ENCODE measurements at places on chromosomes 12 and 14.

GRCh38 chr12:88242571-88242925, 100.4 kb downstream of the TMTC3 start:
- DNase-seq: no peak

- DNase-seq: no peak
These were observed 17.3 kb upstream of the RIMKLB start for GRCh38 chr12:8680533-8680932.

GRCh38 chr12:86826051-86826450, 569.9 kb upstream of the MGAT4C start:
- no peak for DNase-seq

DNA sequence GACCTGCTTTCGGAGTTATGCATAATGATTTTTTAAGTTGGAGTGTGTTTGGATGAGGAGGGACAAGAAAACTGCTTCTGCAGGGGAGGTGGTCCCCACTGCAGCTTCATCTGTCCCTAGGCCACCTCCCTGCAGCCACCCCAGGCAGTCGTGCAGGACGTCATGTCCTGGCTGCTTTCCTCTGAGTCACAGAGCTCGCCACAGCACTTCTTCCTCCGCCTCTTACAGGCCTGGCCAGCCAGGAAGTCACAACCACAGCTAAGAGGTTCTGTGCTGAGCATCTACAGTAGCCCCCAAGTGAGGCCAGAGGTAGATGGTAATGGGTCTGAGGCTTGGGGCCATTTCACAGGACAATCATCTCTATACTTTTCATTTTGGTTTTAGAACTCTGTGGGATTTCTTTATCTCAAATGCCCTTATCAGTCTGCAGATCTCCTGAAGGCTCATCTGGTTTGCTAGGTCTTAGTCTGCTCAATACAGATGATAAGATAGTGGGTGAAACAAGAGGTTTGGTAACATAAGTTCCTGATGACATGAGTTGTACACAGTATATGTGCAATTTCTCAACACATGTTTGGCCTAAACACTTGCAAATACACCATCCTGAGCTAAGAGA, 106.4 kb downstream of the ARF6 start:
- DNase-seq: no peak

- no peak for DNase-seq
These were observed 16.0 kb upstream of the CMAS start for GRCh38 chr12:22029991-22030390.

DNA sequence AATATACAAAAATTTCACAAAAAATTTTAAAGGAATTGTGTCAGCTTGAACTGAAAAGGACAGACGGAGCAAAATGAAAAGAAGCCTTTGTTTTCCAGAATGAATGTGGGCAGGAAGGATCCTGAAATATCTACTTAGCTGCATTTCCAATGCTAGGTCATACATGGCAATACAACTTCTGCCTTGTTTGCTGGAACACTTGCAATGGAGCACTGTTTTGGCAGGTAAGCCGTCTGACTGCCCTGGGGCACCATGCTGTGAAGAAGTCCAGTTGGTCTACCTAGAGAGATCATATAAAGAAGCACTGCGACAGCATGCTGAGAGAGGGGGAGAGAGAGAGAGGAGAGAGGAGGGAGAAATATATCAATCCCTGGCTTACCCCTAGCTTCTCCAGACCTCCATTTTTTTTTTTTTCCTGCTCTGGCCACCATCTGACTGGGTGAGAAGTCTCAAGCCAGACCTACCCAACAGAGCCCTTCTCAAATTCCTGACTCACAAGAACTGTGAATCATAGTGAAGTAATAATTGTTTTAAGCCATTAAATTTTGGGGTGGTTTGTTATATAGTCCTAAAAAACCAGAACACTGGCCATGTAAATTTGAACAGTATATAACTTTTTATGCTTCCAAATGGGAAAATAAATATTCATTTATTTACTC, 97.1 kb upstream of the PRICKLE1 start:
- DNase-seq: no peak

DNA sequence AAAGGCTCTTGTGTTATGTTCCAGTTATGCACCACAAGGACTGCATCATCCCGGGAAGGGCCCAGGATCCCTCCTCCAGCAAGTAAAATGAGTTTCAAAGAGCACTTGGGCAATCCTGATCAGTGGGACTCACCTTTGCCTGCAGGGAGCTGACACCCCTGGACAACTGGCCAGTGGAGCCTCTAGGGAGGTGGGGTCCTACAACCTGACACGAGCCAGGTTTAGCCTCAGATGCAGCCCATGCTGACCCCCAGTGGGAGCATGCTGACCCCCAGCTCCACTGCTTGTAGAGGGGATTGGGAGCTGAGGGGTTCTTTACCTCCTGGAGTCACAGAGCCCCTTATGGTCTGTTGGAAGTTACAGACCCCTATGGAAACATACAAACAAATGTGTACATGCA, 365.8 kb downstream of the CACNA1C start:
- no peak for DNase-seq

GRCh38 chr12:6183689-6184428, 16.3 kb upstream of the CD9 start:
- DNase-seq: no peak

DNA sequence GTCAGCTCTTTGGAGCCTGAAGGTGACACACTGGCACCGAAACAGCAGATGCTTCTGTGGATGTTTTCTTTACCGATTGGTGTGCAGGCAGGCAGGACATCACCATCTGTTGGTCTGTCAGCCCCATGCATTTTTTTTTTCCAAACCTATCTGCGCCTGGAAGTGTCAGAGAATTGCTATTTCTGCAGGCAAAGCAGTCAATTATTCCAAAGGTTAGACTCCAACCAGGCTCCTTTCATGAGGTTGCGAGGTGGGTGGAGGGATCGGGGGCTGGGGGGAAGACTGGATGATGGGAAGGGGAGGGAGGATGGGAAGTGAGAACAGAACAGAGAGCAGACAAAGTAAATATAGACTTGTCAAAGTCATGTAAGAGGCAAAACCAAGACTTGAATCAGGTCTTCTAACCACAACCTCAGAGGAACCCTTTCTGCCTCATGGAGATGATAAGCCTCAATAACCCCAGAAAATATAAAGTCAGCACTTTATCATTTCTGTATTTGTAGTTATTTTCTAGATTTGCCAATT, 117.7 kb downstream of the OTOGL start:
- no peak for DNase-seq

GRCh38 chr12:32134101-32134888, 27.6 kb downstream of the BICD1 start:
- DNase-seq: no peak

DNA sequence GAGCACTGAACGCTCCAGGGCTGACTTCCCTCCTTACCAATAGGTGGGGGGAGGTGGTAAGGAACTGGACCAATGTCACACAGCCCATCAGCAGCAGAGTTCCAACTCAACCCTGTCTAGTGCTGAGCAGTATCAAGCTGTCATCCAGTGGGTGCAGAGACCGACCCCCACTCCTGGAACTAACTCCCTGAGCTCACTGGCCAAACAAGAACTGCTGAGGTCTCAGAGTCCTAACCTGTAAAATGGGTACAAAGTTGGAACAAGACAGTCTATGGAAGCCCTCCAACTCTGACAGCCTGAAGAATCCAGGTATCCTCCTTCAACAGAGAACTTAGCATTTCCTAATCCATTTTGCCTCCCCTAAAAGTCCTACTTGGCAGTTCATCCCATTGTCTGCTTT, 91.1 kb upstream of the CLMN start:
- no peak for DNase-seq

DNA sequence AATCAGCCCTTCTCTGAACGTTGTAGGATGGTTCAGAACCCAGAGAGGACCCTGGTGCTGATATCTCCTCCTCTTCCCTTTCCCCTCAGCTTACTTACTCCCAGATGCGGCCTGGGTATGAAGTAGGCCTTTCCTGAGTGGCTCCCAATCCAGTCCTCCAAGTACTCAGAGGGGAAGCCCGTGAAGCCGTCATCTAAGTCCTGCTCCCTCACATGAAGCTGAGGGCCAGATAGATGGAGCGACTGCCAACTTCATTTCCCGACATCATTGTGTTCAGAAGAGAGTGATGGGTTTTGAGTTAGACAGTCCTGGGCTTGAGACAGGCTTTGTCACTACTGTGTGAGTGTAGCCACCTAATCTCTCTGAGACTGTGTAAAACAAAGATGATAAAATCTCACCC, 2.7 kb downstream of the APOLD1 start:
- no peak for DNase-seq

DNA sequence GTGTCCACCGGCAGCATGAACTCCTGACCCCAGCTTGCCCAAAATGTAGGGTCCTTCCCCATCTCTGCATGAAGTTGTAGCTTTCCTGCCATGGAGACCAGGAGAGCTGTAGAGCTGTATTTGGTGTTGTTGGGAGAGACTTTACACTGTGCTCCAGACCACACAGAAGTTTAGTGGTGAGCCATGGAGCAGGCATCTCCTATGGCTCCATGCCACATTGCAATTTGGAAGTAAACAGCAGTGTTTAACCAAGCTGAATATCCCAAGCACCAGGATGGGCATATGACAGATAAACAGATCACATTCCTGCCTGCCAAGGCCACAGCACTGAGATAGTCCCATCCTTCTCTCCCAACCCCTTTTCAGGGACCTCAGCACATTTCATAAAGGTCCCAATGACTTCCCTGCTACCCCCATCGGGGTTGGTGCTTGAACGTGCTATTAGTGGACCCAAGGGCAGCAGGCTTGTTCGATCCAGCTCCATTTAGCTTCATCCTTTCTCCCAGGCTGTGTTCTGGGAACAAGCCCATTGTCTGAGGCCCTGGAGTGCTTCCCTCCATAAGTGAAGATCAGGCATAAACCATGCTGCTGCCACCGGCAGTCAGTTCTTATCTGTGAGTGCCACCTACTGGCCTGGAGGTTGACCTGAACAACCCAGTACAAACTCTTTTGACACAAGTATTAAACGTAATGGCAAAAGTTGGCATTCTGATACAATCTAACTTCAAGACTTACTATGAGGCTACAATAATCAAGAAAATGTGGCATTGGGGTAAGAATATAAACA, 172.3 kb upstream of the ATXN7L3B start:
- DNase-seq: peak; percentile 36

DNA sequence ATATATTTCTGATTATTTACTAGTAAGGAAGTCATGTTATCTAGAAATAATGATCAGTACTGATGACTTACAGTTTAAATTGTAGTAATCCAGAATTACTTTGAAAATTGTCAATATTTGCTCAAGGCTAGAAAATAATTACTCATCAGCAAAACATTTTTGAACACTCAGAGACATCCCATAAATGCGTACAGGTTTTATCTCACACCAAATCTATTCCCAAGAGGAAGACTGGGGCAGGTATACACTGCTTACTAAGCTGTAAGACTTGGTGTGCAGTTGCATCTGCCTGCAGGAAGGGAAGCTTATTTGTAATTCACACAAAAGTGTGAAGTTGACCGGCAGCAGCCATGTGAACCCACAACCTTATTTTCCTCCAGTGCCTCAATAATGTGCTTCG, 146.4 kb downstream of the CCER1 start:
- no peak for DNase-seq

- DNase-seq: no peak
These were observed 371.1 kb downstream of the FSCB start for GRCh38 chr14:44135972-44136371.

DNA sequence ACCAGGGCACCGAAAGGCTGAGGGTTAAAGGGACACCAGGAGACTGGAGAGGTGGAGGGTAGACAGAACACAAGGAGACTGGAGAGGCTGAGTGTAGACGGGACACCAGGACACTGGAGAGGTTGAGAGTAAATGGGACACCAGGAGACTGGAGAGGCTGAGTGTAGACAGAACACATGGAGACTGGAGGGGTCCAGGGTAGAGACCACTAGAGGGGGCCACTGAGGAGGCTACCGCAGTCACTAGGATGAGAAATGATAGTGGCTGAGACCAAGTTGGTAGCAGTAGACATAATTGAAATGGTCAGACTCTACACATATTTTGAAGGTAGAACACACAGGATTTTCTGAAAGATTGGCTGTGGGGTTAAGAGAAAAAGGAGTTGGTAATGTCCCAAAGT, 68.2 kb downstream of the PAH start:
- no peak for DNase-seq

- no peak for DNase-seq
These were observed 315.5 kb upstream of the FLRT2 start for GRCh38 chr14:85214471-85214870.

DNA sequence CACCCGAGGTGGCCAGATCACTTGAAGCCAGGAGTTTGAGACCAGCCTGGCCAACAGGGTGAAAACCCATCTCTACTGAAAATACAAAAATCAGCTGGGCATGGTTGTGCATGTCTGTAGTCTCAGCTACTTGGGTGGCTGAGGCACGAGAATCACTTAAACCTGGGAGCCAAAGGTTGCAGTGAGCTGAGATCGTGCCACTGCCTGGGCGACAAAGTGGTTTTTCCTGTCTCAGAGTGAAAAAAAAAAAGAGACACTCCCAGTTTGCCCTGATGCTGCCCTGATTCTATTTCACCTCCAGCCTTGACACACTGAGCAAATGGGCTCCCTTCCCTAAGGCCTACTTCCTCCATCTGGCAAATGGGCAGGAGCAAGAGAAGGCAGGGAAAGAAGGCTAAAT, 28.5 kb upstream of the PLEK2 start:
- DNase-seq: no peak

DNA sequence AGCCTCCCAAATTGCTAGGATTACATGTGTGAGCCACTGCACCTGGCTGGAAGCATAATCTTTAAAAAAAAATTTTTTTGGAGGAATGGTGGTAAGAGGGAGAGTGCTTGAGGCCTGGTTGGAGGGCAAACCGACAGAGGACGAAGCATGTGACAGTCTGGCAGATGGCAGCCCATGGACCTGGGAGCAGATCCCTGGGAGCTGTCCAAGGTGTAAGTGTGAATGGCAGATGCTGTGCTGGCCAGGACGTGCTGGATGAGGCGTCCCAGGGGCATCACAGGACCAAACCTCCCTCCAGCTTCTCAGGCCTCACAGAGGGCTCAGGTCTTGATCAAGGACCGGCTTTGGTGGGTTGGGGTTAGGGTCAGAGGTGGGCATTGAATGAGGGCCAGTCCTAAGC, 128.4 kb upstream of the NCOR2 start:
- DNase-seq: no peak

DNA sequence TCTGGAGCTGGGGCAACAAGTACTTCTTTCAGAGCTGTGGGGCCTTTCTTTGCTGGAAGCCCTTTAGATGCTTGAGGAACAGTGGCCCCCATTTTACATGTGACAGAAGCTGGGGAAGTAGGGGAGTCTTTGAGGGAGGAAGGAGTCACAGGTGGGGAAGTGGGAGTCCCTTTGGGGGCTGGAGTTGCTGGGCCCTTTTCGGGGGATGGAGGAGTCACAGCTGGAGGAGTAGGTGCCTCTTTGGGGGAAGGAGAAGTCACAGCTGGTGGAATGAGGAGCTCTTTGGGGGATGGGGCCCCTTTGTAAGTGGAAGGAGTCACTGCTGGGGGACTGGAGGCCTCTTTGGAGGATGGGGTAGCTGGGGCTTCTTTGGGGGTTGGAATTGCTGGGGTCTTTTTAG, 8.6 kb downstream of the NACA start:
- DNase-seq: no peak

Measured in COR-L47 (cell line).